ENCODE measurements at places on chromosomes 13 and 19. TPM values are rescaled to one million over a fixed set of nuclear protein-coding genes. Genes with fewer than 3 reads are reported as not detected.

MEDAG gene
- total RNA-seq, result 228 TPM

IGFL4 gene
- not detected for total RNA-seq

CD209 gene
- not detected for total RNA-seq

KLK14 gene
- not detected for total RNA-seq

PLK5 gene
- not detected for total RNA-seq

- peaks cover 12% of the 10 kb centered on the region for H3K27me3 ChIP-seq
- H3K4me3 ChIP-seq, result no peak overlapping the region
- H3K36me3 ChIP-seq, result no peaks in the 10 kb centered on the region
- DNase-seq, result no peak
- no peaks in the 10 kb centered on the region for H3K4me1 ChIP-seq
Observed at GRCh38 chr13:20369886-20370361, 137.8 kb upstream of the GJB6 start.

DNA sequence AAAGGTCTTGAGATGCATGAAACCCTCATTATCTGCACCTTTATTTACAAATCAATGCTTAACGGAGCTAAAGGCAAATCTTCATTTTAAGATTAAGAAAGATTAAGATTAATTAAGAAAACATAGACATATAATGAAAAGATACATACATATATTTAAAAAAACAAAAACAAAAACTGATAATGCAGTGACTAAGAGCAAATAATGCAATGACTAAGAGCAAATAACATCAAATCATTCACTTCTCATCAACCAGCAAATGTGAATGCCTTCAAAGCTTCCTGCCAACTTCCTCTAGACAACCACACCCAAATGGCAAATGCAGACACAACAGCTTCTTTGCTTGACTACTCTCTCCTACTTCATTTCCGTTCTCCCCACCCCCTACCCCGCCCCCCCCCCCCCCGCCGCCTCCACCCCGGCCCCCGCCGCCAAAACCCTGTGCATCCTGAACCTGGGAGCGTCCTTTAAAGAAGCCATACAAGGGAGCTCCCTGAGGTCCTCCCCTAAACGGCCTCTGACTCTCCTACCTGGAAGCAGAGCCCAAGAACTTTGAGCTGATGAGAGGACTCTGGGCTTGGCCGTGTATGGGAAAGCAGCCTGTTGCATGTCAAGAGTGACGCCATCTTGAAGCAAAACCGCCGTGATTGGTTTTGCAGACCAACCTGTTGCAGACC lies 24.5 kb downstream of the TEX101 start:
- no peaks in the 10 kb centered on the region for H3K27me3 ChIP-seq
- peaks cover 9% of the 10 kb centered on the region for H3K4me1 ChIP-seq
- peak; percentile 91 for DNase-seq
- no peak overlapping the region for H3K4me3 ChIP-seq
- no peaks in the 10 kb centered on the region for H3K36me3 ChIP-seq

DNA sequence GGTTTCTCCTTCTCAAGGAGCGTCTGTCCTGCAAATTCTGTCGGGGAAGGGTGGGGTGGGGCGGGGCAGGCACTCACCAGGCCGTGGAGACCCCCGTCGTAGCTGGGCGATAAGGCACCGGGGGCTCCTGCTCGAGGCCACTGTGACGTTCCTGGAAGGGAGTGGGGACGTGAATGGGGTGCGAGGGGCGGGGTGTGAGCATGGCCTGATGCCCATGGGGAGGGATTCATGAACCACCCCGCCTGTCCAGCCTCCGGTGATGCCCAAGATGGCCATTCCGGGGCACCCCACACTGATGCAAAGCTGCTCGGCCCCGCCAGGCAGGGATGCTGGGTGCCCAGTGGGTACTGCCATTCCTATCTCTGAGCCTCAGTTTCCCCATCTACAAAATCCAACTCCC lies 14.4 kb upstream of the UQCR11 start:
- no peaks in the 10 kb centered on the region for H3K4me1 ChIP-seq
- no peak for DNase-seq
- no peak overlapping the region for H3K27ac ChIP-seq

DNA sequence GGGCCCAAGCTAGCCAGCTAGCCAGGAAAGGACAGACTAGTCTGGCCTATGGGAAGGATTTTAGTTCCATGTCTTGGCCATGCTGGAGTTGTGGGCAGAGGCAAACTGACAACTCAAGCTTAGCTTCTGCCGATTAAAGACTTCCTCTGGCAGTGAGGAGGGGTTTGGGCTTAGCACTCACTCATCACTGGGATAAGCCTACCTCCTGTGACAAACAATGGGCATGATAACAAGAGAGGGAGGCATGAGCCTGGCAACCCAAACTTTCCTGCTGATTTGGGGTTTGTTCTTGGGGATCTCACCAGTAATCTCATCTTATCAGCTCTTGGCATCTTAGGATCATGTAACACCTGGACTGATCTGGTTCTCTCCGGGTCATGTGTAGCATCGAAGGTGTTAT lies 83.6 kb downstream of the KL start:
- no peak overlapping the region for H3K4me3 ChIP-seq
- H3K27ac ChIP-seq, result no peak overlapping the region
- H3K4me1 ChIP-seq, result no peaks in the 10 kb centered on the region
- DNase-seq, result no peak
- no peaks in the 10 kb centered on the region for H3K27me3 ChIP-seq

DNA sequence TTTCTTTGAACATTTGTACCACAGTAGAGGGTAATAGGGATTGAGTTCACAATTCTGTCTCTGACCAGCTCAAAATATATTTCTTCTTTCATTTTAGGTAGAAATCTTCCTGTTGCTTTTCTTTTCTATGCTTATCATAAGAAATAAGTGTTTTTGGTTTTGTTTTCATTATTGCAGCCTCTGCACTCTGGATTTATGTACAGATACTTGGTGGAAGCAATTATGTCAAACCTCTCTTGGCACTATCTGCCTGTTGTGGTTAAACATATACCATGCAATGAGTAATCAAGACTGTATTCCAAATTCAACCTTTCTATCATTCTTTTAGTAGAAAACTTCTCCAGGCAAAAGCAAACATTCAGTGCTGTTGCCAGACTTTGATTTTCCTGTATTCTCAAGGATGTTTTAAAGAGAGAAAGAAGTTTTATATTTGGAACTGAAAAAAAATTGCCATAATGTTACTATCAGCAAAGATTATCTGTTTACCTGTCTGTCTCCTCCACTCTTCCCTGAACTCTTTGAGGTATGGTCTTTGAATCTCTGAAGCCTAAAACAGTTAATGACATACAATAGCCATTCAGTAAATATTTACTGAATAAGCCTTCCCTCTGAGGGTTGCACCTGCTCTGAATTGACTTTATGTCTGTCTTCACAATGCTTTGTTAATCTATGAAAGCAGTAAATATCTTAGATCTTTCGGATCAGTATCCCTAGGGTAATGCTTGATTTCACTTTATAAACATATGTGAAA lies 612.5 kb upstream of the PRR20A start:
- H3K36me3 ChIP-seq, result no peaks in the 10 kb centered on the region
- H3K27ac ChIP-seq, result no peak overlapping the region
- H3K4me3 ChIP-seq, result no peak overlapping the region
- no peak for DNase-seq
- no peaks in the 10 kb centered on the region for H3K4me1 ChIP-seq
- no peaks in the 10 kb centered on the region for H3K27me3 ChIP-seq

DNA sequence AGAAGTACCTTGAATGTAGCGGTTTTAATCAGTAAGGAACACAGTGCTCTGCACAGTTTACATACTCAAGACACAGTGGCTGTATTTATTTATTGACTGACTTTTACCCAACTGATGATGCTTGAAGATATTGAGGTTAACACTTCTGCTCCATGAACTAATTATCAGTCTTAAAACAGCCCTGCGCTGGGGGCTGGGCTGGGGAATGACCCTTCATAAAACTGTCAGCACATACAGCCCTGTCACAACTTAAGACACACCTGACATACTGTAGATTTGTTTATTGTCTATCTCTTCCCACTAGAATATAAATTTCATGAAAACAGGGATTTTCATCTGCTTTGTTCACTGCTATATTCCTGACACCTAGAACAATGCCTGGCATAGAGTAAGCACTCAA lies 10.8 kb downstream of the NEK5 start:
- no peak overlapping the region for H3K4me3 ChIP-seq
- no peaks in the 10 kb centered on the region for H3K4me1 ChIP-seq
- no peaks in the 10 kb centered on the region for H3K36me3 ChIP-seq
- peaks cover 25% of the 10 kb centered on the region for H3K27me3 ChIP-seq
- DNase-seq, result no peak

- H3K4me1 ChIP-seq, result no peaks in the 10 kb centered on the region
- no peak for DNase-seq
- H3K4me3 ChIP-seq, result no peak overlapping the region
- H3K36me3 ChIP-seq, result no peaks in the 10 kb centered on the region
Observed at GRCh38 chr19:51086153-51086850, 3.6 kb upstream of the KLK14 start.

DNA sequence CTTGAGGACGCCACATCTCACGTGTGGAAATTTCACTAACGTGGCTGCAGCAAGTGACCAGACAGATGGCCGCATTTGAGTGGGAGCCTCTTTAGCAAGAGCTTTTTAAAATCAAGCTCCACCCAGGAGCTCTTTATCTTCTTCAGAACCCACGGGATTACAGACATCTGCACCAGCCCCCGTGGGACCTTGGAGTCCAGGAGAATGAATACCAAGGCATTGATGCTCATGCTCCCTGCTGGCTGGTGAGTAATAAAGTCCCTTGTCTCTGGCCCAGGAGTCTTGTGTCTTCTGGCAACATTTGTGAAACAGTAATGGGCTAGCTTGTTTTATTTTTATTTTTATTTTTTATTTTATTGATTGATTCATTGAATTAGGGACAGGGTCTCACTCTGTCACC lies 64.4 kb downstream of the TRPM4 start:
- no peaks in the 10 kb centered on the region for H3K36me3 ChIP-seq
- DNase-seq, result peak; percentile 58
- no peaks in the 10 kb centered on the region for H3K4me1 ChIP-seq

DNA sequence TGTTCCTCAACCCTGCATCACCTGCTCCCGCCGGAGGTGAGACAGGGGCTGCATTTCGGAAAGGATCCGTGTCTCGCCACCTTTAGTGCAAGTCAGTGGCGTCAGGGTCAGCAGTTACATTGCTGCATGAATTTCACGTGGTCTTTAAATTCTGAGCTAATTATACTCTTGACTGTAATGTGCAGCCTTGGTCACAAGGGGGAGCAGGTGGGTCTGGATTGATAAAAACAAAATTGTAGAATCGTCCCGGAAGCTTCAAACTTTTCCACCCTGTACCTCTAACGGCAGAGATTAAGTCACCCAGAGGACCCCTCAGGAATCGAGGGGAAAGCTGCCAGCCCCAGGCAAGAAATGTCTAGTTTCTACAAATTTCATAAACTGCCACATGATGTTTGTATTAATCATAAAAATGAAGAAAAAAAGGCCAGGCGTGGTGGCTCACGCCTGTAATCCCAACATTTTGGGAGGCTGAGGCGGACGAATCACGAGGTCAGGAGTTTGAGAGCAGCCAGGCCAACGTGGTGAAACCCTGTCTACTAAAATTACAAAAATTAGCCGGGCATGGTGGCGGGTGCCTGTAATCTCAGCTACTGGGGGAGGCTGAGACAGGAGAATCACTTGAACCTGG lies 20.2 kb downstream of the BBC3 start:
- H3K27ac ChIP-seq, result peak overlapping the region; percentile 70
- no peaks in the 10 kb centered on the region for H3K27me3 ChIP-seq
- DNase-seq, result peak; percentile 82
- H3K4me3 ChIP-seq, result no peak overlapping the region
- H3K36me3 ChIP-seq, result peaks cover 11% of the 10 kb centered on the region

GRCh38 chr13:98847780-98848179 lies 95.3 kb upstream of the SLC15A1 start:
- DNase-seq, result no peak
- no peak overlapping the region for H3K4me3 ChIP-seq
- no peaks in the 10 kb centered on the region for H3K4me1 ChIP-seq
- no peaks in the 10 kb centered on the region for H3K36me3 ChIP-seq
- no peaks in the 10 kb centered on the region for H3K27me3 ChIP-seq

DNA sequence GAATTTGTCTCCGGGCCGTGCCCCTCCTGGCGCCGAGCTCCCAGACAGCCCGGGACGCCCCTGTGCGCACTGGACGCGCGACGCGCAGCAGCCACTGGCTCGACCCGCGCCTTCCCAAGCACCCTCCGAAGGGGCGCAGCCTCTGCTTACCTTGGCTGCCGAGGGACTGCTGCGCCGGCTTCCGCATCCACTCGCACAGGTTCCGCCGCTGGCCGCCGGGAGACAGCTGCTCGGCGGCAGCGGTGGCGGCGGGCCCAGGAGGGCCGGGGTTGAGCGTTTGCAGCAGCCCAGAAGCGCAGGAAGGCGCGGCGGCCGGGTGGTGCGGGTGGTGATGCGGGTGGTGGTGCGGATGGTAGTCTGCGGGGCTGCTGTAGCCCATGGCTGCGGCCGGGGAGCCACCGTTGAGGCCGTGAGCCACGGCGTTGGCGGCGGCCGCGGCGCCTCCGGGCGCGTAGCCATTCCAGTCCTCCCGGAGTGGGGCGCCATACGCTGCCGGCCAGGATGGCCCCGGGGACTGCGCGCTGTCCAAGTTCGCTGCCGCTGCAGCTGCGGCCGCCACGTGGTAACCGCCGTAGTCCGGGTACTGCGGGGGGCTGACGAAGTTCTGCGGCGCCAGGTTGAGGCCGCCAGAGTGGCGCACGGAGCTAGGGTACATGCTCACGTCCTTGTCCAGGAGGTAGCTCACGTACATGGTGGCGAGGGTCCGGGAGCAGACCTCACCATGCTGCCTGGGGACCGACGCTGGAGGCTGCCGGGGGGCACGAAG lies 616 bp downstream of the CDX2 start:
- no peaks in the 10 kb centered on the region for H3K36me3 ChIP-seq
- H3K27me3 ChIP-seq, result peaks cover 97% of the 10 kb centered on the region
- H3K4me1 ChIP-seq, result no peaks in the 10 kb centered on the region
- no peak for DNase-seq

- no peaks in the 10 kb centered on the region for H3K27me3 ChIP-seq
- DNase-seq, result no peak
- no peaks in the 10 kb centered on the region for H3K36me3 ChIP-seq
- H3K4me3 ChIP-seq, result no peak overlapping the region
Observed at GRCh38 chr13:30319130-30319529, 11.8 kb upstream of the KATNAL1 start.

GRCh38 chr13:36132376-36132775 lies 1.2 kb upstream of the DCLK1 start:
- no peak overlapping the region for H3K4me3 ChIP-seq
- no peak overlapping the region for H3K27ac ChIP-seq
- H3K36me3 ChIP-seq, result no peaks in the 10 kb centered on the region

GRCh38 chr13:41503356-41503755 lies 46.0 kb downstream of the RGCC start:
- no peaks in the 10 kb centered on the region for H3K36me3 ChIP-seq
- DNase-seq, result no peak
- peaks cover 22% of the 10 kb centered on the region for H3K4me1 ChIP-seq
- H3K4me3 ChIP-seq, result no peak overlapping the region

- DNase-seq, result no peak
- no peak overlapping the region for H3K27ac ChIP-seq
- no peaks in the 10 kb centered on the region for H3K36me3 ChIP-seq
- peaks cover 17% of the 10 kb centered on the region for H3K4me1 ChIP-seq
Observed at GRCh38 chr13:43293986-43294385, 270.6 kb downstream of the DNAJC15 start.

Measured in GM23248 (cell line).